ENCODE measurements at places on chromosomes 5 and 9.
A peak's percentile ranks its signal among the peaks of the same experiment; 100 is the strongest.

DNA sequence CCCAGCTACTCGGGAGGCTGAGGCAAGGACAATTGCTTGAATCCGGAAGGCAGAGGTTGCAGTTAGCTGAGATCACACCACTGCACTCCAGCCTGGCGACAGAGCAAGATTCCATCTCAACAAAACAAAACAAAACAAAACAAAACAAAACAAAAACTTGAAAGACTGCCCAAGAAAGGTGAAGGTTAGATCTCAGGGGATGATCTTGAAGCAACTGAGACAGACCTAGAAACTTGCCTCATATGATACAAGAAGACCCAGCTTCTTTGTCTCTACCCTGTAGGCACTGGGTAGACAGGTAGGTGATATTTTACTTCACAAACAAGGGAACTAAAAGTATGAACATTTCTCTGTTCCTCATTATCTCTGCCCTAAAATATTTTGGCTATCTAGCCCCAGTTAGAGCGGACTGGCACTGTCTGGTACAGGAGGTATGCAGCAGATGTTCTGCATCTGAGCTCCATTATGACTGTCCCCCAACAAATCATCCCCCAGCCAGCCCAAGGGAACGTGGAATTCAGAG lies 26.3 kb upstream of the SHOC1 start:
- H3K27me3 ChIP-seq = no peaks in the 10 kb centered on the region
- H3K4me1 ChIP-seq = no peaks in the 10 kb centered on the region
- DNase-seq = no peak
- H3K36me3 ChIP-seq = no peaks in the 10 kb centered on the region

DNA sequence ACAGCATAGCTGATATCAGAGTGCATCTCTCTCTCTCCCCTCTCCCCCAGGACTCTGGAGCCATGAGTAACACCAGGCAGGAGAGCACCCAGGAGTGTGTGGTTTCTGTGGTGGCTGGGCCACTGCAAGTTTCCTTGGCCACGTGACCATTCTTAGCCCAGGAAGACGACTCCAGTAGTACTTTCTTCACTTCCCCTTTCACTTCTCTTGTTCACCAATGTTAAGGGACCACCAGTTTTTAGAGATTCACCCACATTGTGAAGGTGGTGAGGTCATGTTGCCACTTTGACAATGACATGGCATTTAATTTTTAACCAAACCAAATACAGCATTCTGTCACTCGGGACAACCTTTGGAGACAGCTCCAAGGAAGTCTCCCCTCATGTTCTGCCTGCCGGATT lies 17.9 kb upstream of the DAPK1 start:
- H3K27me3 ChIP-seq = no peaks in the 10 kb centered on the region
- H3K4me3 ChIP-seq = no peak overlapping the region
- H3K36me3 ChIP-seq = no peaks in the 10 kb centered on the region
- no peak overlapping the region for H3K27ac ChIP-seq
- H3K4me1 ChIP-seq = no peaks in the 10 kb centered on the region

DNA sequence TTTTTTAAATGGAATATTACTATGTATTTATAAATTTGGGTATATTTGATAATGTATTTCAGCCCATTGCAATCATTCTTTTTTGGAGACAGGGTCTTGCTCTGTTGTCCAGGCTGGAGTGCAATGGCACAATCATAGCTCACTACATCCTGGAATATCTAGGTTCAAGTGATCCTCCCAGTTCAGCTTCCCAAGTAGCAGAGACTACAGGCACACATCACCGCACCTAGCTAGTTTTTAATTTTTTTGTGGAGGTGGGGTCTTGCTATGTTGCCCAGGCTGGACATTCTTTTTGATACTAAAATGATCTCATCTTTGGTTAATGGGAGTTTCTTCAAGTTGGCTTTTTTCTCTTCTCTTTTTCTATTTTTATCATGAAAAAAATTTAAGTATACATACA lies 91.3 kb downstream of the UNC13B start:
- H3K27me3 ChIP-seq = no peaks in the 10 kb centered on the region
- no peaks in the 10 kb centered on the region for H3K4me1 ChIP-seq
- H3K4me3 ChIP-seq = no peak overlapping the region
- no peaks in the 10 kb centered on the region for H3K36me3 ChIP-seq

- H3K27ac ChIP-seq = no peak overlapping the region
- no peaks in the 10 kb centered on the region for H3K27me3 ChIP-seq
- H3K4me3 ChIP-seq = no peak overlapping the region
- DNase-seq = no peak
Measured at GRCh38 chr9:110013064-110013463, 194.9 kb downstream of the C9orf152 start.

GRCh38 chr9:18569941-18570630 lies 96.1 kb downstream of the ADAMTSL1 start:
- peaks cover 12% of the 10 kb centered on the region for H3K4me1 ChIP-seq
- no peak for DNase-seq
- H3K27me3 ChIP-seq = no peaks in the 10 kb centered on the region
- H3K36me3 ChIP-seq = no peaks in the 10 kb centered on the region
- no peak overlapping the region for H3K27ac ChIP-seq

- H3K36me3 ChIP-seq = no peaks in the 10 kb centered on the region
- no peak overlapping the region for H3K4me3 ChIP-seq
- peaks cover 7% of the 10 kb centered on the region for H3K4me1 ChIP-seq
- no peaks in the 10 kb centered on the region for H3K27me3 ChIP-seq
- H3K27ac ChIP-seq = no peak overlapping the region
Measured at GRCh38 chr5:312845-313244, 8.7 kb upstream of the AHRR start.

DNA sequence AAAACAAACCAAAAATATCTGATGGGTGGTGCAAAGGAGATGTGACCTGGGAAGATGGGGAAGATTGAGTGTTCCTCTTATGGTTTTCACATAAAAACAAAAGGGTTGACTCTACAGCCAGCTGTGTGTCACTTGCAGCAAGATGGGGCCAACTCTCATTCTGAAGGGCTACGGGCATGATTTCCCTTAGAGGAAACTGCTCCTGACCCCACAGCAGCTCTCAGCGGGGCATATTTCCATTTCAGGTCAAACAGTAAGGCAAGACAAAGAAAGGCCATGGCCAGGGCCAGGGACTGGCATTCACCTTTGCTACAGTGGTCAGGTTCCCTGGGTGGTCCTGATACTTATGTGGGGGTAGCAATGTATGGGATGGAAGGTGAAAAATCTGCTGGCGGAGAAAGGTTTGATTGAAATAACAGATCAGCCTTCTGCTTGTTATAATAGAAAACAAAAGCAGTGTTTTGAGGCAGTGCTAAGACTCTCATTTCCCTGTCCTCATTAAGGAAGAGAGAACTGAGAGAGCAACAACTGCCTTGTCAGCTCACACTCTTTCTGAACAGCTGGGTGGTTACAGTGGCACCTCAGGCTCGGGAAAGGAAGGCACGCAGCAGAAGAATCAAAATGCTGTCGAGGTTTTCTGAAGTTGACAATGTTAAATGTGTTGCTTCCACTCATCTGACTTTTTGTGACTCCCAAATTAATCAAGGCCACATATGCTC lies 120.7 kb upstream of the PCA3 start:
- no peaks in the 10 kb centered on the region for H3K27me3 ChIP-seq
- H3K27ac ChIP-seq = peak overlapping the region; percentile 20
- H3K4me1 ChIP-seq = peaks cover 10% of the 10 kb centered on the region
- no peak for DNase-seq

DNA sequence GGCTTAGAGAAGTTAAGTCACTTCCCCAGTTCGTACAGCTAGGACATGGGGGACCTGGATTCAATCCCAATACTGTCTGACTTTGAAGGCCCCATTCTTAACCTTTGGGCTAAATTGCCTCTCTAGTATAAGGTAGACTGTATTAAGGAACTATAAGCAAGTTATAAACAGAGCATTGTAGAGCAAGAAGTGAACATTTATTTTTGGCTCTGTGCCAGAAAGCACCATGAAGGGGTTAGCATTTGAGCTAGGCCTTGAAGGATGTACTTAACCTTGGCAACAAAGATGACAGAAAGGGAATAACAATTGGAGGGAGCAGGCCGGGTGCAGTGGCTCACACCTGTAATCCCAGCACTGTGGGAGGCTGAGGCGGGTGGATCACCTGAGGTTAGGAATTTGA lies 32.8 kb downstream of the GALNT10 start:
- peaks cover 21% of the 10 kb centered on the region for H3K4me1 ChIP-seq
- no peak overlapping the region for H3K4me3 ChIP-seq
- DNase-seq = no peak
- no peak overlapping the region for H3K27ac ChIP-seq

GRCh38 chr9:93576258-93577077 lies at the start of gene PHF2:
TSS of gene PHF2 (plus strand) at chr9:93576584. CDS start at chr9:93576774, 190 bp downstream.
- DNase-seq = no peak
- peak within 1 kb of the TSS; percentile 95 for H3K27ac ChIP-seq
- peak within 1 kb of the TSS; percentile 79 for H3K4me3 ChIP-seq
- no peaks in the 10 kb centered on the region for H3K27me3 ChIP-seq

DNA sequence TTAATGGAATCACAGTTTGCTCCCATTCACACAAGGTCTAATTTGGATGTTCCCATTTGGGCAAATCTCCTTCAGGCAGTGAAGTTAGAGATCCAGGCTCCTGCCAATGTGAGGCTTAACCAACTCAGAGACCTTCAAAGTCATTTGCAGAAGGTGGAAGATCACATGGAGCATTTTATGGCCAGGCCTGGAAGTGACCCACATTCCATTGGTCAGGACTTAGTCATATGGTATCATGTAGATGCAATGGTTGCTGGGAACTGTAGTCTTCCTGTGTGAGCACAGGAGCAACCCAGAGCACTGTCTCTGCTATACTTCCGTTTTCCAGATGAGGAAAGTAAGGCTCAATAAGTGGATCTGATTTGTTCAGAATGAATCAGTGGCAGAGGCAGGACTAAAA lies 292.7 kb upstream of the SMARCA2 start:
- H3K4me1 ChIP-seq = no peaks in the 10 kb centered on the region
- H3K4me3 ChIP-seq = no peak overlapping the region
- DNase-seq = no peak
- H3K27me3 ChIP-seq = no peaks in the 10 kb centered on the region
- no peak overlapping the region for H3K27ac ChIP-seq
- H3K36me3 ChIP-seq = no peaks in the 10 kb centered on the region

DNA sequence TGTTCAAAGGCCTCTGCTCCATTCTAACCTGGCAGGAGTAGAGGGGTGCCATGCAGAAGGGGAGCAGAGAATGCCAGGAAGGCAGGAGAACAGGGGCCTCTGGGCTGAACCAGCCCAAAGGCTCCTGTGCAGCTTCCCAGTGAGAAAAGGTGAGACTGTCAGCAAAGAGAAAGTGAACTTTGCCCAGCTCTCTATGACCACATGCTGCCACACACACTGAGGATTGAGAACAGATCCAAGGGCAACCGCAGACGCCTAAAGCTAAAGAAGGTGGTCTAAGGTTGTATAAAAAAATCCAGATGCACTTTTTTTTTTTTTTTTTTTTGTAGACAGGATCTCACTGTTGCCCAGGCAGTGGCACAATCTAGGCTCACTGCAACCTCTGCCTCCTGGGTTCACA lies 51.4 kb downstream of the ALDH7A1 start:
- no peaks in the 10 kb centered on the region for H3K4me1 ChIP-seq
- H3K36me3 ChIP-seq = peaks cover 14% of the 10 kb centered on the region
- no peak overlapping the region for H3K4me3 ChIP-seq
- H3K27ac ChIP-seq = no peak overlapping the region
- DNase-seq = no peak
- no peaks in the 10 kb centered on the region for H3K27me3 ChIP-seq

DNA sequence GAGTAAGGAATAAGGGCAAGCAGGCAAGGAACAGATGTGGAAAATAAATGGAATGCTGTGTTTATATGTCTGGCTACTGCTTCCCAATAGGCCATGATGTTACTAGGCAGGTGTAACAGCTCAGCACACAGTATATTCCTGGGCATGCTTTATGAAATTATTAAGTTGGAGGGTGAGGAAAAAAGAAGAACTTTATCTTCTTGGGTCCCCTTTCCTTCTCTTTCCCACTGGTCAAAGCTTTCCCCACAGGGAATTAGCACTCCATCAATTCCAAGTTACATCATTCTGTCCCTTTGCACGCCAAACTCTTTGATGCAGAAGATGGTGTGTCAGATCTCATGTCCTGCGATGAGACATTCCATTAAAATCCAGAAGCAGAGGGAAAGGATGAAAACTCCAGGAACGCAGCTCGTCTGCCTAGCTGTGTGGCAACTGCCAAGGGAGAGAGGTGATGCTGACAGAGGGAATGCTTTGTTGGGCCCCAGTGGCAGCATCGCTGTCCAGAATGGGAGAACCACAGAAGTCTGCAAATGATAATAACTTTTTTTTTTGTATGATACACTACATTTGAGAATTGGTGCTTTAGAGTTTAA lies 447.3 kb upstream of the ARRDC3 start:
- H3K36me3 ChIP-seq = no peaks in the 10 kb centered on the region
- DNase-seq = no peak
- H3K4me3 ChIP-seq = no peak overlapping the region
- H3K27ac ChIP-seq = no peak overlapping the region
- no peaks in the 10 kb centered on the region for H3K27me3 ChIP-seq

DNA sequence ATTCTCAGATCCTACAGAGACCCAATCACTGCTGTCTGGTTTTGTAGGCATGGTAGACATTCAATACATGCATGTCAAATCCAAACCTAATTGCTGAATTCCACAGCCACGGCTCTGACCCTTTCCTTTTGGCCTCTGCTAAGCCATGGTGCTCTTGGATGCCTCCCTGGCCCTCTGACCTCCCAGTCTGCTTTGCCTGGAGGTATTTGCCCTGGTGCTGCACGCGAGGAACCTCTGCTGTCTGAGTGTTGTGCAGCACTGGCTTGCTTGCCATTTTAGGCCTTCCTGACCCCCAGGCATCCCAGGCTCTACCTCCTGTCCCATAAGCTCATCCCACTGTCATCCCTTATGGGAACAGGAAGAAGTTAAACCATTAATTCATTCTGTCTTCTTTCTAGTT lies 60.9 kb downstream of the DOCK2 start:
- H3K4me3 ChIP-seq = no peak overlapping the region
- no peak overlapping the region for H3K27ac ChIP-seq
- DNase-seq = no peak

DNA sequence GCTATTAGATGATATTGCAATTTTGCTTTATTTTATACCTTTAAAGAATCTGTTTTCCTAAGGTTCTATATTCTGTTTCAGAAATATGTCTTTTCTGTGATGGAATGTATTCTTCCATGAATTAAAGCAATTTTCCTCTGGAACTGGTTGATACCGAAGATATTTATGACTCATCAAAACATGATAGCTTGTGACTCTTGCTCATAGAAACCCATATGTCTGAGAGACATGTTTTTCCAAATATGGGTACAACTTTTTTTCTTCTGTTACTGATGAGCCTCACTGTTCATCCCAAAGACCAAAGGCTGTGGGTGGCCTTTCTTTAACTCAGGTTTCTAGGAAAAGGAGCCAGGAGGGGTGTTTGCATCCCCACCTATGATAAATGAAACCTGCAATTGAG lies 126.1 kb upstream of the PAPPA start:
- no peaks in the 10 kb centered on the region for H3K36me3 ChIP-seq
- no peak for DNase-seq
- H3K27ac ChIP-seq = no peak overlapping the region
- no peak overlapping the region for H3K4me3 ChIP-seq

- DNase-seq = no peak
- H3K4me1 ChIP-seq = no peaks in the 10 kb centered on the region
- no peak overlapping the region for H3K27ac ChIP-seq
- H3K4me3 ChIP-seq = no peak overlapping the region
Measured at GRCh38 chr5:112004867-112005622, 248.1 kb upstream of the NREP start.

GRCh38 chr5:180391276-180391675 lies 38.1 kb upstream of the GFPT2 start:
- H3K4me3 ChIP-seq = no peak overlapping the region
- H3K4me1 ChIP-seq = no peaks in the 10 kb centered on the region
- no peaks in the 10 kb centered on the region for H3K27me3 ChIP-seq
- no peak for DNase-seq
- no peak overlapping the region for H3K27ac ChIP-seq
- no peaks in the 10 kb centered on the region for H3K36me3 ChIP-seq

- H3K27ac ChIP-seq = no peak overlapping the region
- H3K36me3 ChIP-seq = no peaks in the 10 kb centered on the region
- H3K4me1 ChIP-seq = no peaks in the 10 kb centered on the region
- no peaks in the 10 kb centered on the region for H3K27me3 ChIP-seq
- H3K4me3 ChIP-seq = no peak overlapping the region
- DNase-seq = peak; percentile 37
Measured at GRCh38 chr5:134132372-134133187, 18.1 kb downstream of the TCF7 start.
